Lower lobe of right lung (tissue), 2 donors: ENCODE measurements at places on chromosomes 4 and X. TPM values are rescaled to one million over a fixed set of nuclear protein-coding genes. Genes with fewer than 3 reads are reported as not detected.

- DNase-seq, result no peak
- H3K27ac ChIP-seq, result no peak overlapping the region
- no peak overlapping the region for H3K4me3 ChIP-seq
- no peaks in the 10 kb centered on the region for H3K36me3 ChIP-seq
- H3K4me1 ChIP-seq, result no peaks in the 10 kb centered on the region
Observed at GRCh38 chrX:13203271-13203670, 116.6 kb downstream of the ATXN3L start.

GRCh38 chr4:75696071-75696470 is 22.9 kb upstream of the G3BP2 start:
- H3K4me1 ChIP-seq, result no peaks in the 10 kb centered on the region
- H3K27me3 ChIP-seq, result no peaks in the 10 kb centered on the region
- no peaks in the 10 kb centered on the region for H3K36me3 ChIP-seq
- H3K4me3 ChIP-seq, result no peak overlapping the region
- no peak for DNase-seq

GRCh38 chr4:2716236-2716635 is 39.9 kb downstream of the TNIP2 start:
- H3K36me3 ChIP-seq, result peaks cover 53% of the 10 kb centered on the region
- H3K4me1 ChIP-seq, result peaks cover 36% of the 10 kb centered on the region
- DNase-seq, result no peak

GRCh38 chrX:46587158-46587557 is 13.6 kb downstream of the CHST7 start:
- H3K4me1 ChIP-seq, result peaks cover 32% of the 10 kb centered on the region
- no peak for DNase-seq
- H3K27ac ChIP-seq, result no peak overlapping the region

GRCh38 chr4:176084769-176085168 is 19.1 kb downstream of the WDR17 start:
- H3K4me3 ChIP-seq, result no peak overlapping the region
- no peaks in the 10 kb centered on the region for H3K4me1 ChIP-seq
- H3K27me3 ChIP-seq, result no peaks in the 10 kb centered on the region
- no peak for DNase-seq
- H3K36me3 ChIP-seq, result no peaks in the 10 kb centered on the region

- no peaks in the 10 kb centered on the region for H3K27me3 ChIP-seq
- no peaks in the 10 kb centered on the region for H3K4me1 ChIP-seq
- DNase-seq, result no peak
- H3K4me3 ChIP-seq, result no peak overlapping the region
- no peak overlapping the region for H3K27ac ChIP-seq
- no peaks in the 10 kb centered on the region for H3K36me3 ChIP-seq
Observed at GRCh38 chrX:14698790-14699189, 169.5 kb downstream of the GLRA2 start.

GRCh38 chrX:17214962-17215361 is 160.0 kb upstream of the NHS start:
- DNase-seq, result no peak
- H3K4me3 ChIP-seq, result no peak overlapping the region
- H3K4me1 ChIP-seq, result no peaks in the 10 kb centered on the region
- no peaks in the 10 kb centered on the region for H3K36me3 ChIP-seq

DNA sequence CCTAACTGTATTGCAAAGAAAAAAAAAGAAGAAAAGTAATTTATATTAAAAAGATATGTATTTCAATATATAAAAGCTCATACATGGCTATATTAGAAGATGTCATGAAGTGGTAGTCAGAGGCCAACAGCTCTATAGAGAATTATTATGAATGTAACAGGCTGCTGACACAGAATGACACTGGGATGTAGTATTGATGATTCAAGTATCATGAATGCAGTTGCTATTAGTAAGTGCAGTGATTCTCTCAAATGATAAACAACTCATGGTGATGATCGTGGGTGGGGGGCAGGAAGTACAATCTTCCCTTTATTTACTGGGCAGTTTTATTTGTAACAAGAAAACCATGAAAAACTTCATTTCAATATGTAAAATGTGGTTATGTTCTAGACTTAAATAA is 124.6 kb downstream of the COL4A6 start:
- no peak overlapping the region for H3K4me3 ChIP-seq
- DNase-seq, result no peak
- no peaks in the 10 kb centered on the region for H3K4me1 ChIP-seq
- H3K36me3 ChIP-seq, result no peaks in the 10 kb centered on the region

DNA sequence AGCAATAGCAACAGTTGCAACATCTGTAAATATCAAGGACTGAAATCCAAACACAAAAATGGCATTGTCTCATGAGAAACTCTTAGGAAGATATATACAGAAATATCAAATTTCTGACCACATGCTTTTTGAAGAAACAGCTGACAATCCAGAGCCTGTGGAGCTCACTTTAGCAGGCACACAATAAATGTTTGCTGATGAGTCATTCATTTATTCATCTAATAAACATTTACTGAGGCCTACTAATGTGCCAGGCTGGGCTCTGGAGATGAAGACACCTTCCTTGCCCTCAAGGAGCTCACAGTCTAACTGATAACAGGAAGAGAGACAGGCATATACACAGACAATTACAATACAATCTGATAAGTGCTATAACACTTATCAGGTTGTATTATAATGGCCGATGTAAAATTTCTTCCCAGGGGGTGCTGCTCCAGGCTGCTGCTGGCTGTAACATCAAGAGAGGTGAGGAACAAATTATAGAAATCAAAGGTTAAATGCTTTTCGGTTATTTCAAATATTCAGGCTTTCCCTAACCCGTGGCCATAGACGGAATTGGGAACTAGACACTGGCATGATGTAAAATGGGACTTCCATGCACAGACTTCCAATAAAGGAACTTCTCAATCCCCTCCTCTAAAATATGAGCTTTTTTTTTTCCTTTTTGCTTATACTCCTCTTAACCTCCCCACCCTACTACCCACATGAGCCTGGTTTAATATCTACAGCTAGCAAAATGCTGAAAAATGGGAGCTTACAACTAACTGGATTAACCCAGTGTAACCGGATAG is 16.8 kb upstream of the ZCCHC13 start:
- H3K36me3 ChIP-seq, result peaks cover 18% of the 10 kb centered on the region
- H3K27me3 ChIP-seq, result no peaks in the 10 kb centered on the region
- peaks cover 31% of the 10 kb centered on the region for H3K4me1 ChIP-seq
- no peak for DNase-seq
- H3K4me3 ChIP-seq, result no peak overlapping the region
- no peak overlapping the region for H3K27ac ChIP-seq

DNA sequence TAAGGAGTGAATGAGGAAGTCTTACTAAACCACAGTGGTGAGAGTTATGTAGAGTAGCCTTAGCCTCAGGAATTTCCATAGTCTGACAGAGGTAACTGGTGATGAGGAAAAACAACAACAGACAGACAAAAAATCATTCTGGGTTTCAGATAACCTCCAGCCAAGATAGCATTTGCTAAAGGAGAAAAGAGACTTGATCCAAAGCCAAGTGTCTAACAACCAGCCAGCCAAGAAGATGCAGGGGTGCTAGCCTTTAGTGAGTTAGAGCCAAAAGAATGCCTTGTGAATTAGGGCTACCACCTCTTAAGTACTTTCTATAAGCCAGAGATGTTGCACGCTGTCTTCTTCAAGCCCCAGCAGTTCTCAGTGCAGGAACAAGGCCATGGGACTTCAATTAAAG is 478.0 kb upstream of the CPEB2 start:
- no peaks in the 10 kb centered on the region for H3K4me1 ChIP-seq
- no peak overlapping the region for H3K4me3 ChIP-seq
- DNase-seq, result no peak

- H3K36me3 ChIP-seq, result no peaks in the 10 kb centered on the region
- H3K4me3 ChIP-seq, result no peak overlapping the region
- no peaks in the 10 kb centered on the region for H3K27me3 ChIP-seq
- no peak for DNase-seq
- no peaks in the 10 kb centered on the region for H3K4me1 ChIP-seq
- H3K27ac ChIP-seq, result no peak overlapping the region
Observed at GRCh38 chrX:24874604-24875247, 141.0 kb downstream of the ARX start.

- H3K4me3 ChIP-seq, result no peak overlapping the region
- no peak for DNase-seq
- no peaks in the 10 kb centered on the region for H3K36me3 ChIP-seq
- no peaks in the 10 kb centered on the region for H3K27me3 ChIP-seq
- no peak overlapping the region for H3K27ac ChIP-seq
Observed at GRCh38 chr4:147220833-147221232, 260.1 kb upstream of the EDNRA start.

DNA sequence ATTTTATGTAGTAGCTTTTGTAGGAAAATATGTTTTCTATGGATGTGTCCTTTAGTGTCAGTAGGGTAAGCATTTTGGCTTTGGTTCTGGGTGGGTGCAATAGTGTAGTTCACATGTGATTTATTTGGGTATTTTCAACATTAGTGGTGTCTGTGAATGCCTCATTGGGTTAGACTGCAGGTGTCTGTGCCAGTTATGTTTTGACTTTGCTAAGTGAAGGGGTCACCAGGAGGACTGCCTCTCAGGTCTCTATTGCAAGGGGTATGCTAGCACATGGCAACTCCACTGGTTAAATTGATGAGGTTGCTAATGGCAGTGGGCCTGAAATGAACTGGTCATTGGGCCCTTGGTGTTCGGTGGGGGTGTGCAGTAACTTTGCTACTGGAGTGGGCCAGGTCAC is 467.1 kb downstream of the NAF1 start:
- DNase-seq, result no peak
- H3K27me3 ChIP-seq, result no peaks in the 10 kb centered on the region
- H3K27ac ChIP-seq, result no peak overlapping the region
- H3K4me3 ChIP-seq, result no peak overlapping the region
- H3K36me3 ChIP-seq, result no peaks in the 10 kb centered on the region
- H3K4me1 ChIP-seq, result no peaks in the 10 kb centered on the region

DNA sequence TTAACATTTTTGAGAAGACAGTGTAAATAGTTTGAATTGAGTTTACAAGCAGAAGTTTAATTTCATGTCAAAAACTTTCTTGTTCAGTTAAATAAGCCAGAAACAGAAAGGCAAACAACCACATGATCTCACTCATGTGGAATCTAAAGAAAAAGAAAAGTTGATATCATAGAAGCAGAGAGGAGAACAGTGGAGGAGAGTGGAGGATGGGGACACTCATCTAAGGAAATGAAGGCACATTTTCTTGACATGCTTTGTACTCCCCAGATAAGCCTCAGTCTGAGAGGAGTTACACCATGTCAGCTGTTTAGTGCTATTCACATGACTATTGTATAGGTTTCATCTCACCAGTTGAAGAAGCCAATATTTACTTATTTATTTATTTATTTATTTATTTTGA is 13.5 kb downstream of the SNCA start:
- H3K4me3 ChIP-seq, result no peak overlapping the region
- H3K27me3 ChIP-seq, result no peaks in the 10 kb centered on the region
- H3K4me1 ChIP-seq, result no peaks in the 10 kb centered on the region
- no peak for DNase-seq

GRCh38 chr4:98728433-98728832 is 70.0 kb upstream of the TSPAN5 start:
- H3K4me3 ChIP-seq, result no peak overlapping the region
- DNase-seq, result no peak
- H3K27me3 ChIP-seq, result no peaks in the 10 kb centered on the region
- H3K36me3 ChIP-seq, result no peaks in the 10 kb centered on the region
- no peaks in the 10 kb centered on the region for H3K4me1 ChIP-seq
- no peak overlapping the region for H3K27ac ChIP-seq

DNA sequence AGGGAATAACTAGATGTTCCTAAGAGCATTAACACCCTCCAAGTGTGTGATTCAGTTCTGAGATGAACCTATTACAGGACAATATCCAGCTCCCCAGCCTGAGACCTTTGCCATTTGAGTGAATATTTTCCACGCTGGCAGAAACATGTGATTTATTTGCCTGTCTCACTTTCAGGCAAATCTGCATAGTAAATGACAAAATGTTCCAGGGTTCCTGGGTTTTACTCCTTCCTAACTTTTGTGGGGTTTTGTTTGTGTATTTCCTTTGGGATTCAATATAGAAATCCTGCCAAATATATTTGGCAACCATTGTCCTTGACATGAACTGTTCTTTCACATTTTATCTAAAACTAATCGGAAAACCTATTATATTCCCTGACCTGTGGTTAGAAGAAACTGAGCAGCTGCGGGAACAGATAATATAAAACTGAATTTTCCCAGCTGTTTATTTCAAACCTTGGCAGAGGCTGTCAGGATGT is 12.5 kb downstream of the F8 start:
- no peak for DNase-seq
- no peak overlapping the region for H3K27ac ChIP-seq
- H3K27me3 ChIP-seq, result no peaks in the 10 kb centered on the region
- no peaks in the 10 kb centered on the region for H3K36me3 ChIP-seq
- H3K4me3 ChIP-seq, result no peak overlapping the region

GRCh38 chr4:109755656-109756055 is 25.8 kb upstream of the PLA2G12A start:
- DNase-seq, result no peak
- no peaks in the 10 kb centered on the region for H3K4me1 ChIP-seq
- no peaks in the 10 kb centered on the region for H3K27me3 ChIP-seq
- no peak overlapping the region for H3K27ac ChIP-seq
- no peak overlapping the region for H3K4me3 ChIP-seq

DNA sequence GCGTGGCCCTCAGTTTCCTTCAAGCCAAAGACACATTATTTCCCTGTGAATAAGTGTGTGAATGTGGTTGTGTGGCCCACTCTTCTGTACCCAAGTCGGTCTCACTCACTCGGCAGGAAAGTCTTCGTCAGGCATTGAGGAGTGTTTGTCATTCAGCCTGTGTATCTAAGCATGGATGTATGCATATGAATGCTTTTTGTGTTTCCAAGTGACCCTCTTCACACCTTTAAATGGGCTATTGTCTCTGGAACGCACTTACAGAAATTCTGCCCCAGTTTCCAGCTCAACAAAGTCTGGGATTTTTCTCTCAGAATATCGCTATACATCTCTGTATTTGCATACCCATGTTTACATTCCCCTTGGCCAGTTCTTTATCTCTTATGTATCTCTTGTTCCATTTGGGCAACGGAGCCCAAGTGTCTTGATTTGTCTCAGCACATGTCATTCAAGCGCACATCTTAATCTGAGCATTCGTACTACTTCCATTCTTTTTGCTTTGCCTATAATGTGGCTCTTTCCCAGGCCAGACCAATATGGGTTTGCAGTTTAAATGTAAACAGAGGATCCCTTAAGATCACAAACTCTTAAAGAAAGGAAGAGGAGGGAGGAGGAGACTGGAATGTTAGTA is 4.8 kb downstream of the BCOR start:
- peaks cover 38% of the 10 kb centered on the region for H3K4me1 ChIP-seq
- DNase-seq, result no peak
- no peak overlapping the region for H3K27ac ChIP-seq
- no peak overlapping the region for H3K4me3 ChIP-seq

GRCh38 chrX:150570512-150570911 is 2.1 kb downstream of the MTM1 start:
- H3K36me3 ChIP-seq, result no peaks in the 10 kb centered on the region
- peak overlapping the region; percentile 32 for H3K27ac ChIP-seq
- no peaks in the 10 kb centered on the region for H3K27me3 ChIP-seq
- peaks cover 54% of the 10 kb centered on the region for H3K4me1 ChIP-seq

The TEX13C gene
- total RNA-seq, result not detected

The MAOA gene
- 159 TPM for total RNA-seq

The TMEM255A gene
- 2.7 TPM for total RNA-seq

The GC gene
- 0.86 TPM for total RNA-seq

The SHROOM4 gene
- 33.2 TPM for total RNA-seq

The S100G gene
- not detected for total RNA-seq

The KIT gene
- 28.5 TPM for total RNA-seq

The TMEM47 gene
- total RNA-seq, result 24.8 TPM

The AFF2 gene
- 10.9 TPM for total RNA-seq
